Astrocyte of the spinal cord (primary cell): ENCODE measurements at places on chromosomes 16 and 17.

DNA sequence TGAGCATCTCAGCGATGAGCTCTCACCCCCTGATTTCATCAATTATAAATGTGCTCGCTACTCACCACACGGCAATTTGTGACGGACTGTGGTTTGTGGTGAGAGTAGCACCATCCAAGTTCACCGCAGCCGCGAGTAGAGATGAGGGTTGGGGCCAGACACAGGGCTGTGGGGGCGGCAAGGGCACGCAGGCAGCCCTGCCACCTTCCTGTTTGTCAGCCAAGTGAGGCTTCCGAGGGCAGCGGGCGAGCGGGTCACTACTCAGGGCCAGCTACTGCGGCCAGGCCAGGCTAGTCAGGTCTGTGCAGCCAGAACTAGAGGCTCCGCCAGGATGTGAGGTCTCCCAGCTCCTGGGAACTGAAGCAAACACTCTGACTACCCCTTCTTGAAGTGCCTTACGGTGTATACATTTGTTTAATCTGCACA, 39.6 kb upstream of the MEOX1 start:
- peak; percentile 81 for DNase-seq

- peak; percentile 76 for DNase-seq
Observed at GRCh38 chr17:81991684-81992305, 14.4 kb downstream of the ASPSCR1 start.

DNA sequence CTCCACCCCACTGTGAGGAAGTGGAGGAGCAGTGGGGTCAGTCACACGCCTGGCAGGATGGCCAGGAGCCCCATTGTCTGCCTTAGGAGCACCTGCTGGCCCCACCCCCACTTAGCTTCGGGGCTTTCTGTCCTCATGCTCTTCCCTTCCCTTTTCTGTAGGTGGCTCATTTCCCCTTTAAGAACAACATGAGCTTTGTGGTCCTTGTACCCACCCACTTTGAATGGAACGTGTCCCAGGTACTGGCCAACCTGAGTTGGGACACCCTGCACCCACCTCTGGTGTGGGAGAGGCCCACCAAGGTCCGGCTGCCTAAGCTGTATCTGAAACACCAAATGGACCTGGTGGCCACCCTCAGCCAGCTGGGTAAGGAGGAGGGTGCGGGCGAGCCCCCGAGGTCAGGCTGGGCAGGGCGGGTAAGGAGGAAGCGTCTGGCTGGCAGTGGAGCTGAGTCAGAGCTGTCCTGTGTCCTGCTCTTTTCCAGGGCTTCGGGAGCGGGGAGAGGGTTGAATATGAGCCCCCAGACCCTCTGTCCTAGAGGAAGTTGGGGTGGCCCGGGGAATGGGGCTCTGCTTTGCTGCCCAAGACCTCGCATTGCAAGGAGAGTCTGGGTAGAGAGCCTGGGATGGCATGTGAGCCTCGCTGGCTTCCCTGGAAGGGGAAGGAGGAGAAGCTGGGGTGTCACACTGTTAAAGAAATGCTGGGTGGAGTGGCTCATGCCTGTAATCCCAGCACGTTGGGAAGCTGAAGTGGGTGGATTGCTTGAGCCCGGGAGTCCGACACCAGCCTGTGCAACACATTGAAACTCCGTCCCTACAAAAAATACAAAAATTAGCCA, 9.2 kb upstream of the SERPINF1 start:
- no peak for DNase-seq

DNA sequence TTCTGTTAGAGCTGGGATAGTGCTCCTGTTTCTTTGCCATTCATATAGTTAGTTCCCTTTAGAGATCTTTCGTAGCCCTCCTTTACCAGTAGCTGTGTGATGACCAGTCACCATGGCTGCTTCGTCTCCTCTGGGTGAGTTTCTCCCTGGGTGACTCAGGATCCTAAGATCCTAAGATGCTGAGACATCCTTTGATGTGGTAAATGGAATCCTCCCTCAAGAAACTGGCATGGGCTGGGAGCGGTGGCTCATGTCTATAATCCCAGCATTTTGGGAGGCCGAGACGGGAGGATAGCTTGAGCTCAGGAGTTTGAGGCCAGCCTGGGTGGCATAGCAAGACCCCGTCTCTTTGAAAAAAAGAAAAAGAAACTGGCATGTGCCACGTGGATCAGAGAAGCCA, 5.9 kb downstream of the PHAF1 start:
- peak; percentile 84 for DNase-seq

DNA sequence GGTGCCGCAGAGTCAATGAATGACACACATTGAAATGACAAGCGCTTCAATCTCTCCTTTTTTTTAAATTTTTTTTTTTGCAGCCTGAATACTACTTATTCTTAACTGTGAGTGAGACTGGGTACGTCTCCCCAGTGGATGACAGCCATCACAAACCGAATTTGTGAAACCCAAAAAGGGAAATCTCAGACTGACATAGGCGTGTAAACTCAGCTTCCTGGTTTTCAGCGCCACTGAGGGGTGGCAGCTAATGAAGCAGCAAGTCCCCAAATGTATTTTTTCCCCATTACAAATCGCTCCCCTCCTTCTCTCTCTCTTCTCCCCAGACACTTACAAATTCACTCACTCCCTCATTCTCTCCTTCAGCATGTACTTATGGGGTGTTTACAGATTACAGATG, 196.0 kb downstream of the MAF start:
- no peak for DNase-seq

GRCh38 chr16:75527825-75528299, 8.0 kb downstream of the CHST5 start:
- DNase-seq, result no peak

GRCh38 chr17:70520447-70520846, 351.1 kb downstream of the KCNJ2 start:
- DNase-seq, result no peak

GRCh38 chr17:18191236-18191667, 7.6 kb downstream of the ALKBH5 start:
- DNase-seq, result peak; percentile 17

DNA sequence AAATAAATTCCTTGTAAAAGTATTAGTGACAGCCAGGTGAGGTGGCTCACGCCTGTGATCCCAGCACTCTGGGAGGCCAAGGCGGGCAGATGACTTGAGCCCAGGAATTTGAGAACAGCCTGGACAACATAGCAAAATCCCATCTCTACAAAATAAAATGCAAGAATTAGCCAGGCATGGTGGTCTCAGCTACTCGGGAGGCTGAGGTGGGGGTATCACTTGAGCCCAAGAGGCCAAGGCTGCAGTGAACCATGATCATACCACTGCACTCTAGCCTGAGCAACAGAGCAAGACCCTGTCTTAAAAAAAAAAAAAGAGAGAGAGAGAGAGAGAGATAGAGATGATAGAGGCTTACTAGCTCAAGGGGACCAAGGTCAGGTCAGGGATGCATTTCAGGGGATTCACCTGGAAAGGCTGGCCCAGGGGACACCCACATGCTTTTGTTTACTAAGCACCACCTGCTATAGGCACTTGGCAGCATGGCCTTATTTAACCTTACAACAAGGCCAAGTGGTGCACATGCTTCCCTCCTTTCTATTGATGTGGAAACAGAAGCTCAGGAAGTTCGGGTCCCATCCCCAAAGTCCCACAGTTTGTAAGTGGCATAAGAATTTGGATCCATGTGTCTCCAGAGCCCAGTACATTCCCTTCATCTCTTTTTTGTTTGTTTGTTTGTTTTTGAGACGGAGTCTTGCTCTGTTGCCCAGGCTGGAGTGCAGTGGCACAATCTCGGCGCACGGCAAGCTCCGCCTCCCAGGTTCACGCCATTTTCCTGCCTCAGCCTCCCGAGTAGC, 12.4 kb upstream of the SRCIN1 start:
- DNase-seq, result no peak

DNA sequence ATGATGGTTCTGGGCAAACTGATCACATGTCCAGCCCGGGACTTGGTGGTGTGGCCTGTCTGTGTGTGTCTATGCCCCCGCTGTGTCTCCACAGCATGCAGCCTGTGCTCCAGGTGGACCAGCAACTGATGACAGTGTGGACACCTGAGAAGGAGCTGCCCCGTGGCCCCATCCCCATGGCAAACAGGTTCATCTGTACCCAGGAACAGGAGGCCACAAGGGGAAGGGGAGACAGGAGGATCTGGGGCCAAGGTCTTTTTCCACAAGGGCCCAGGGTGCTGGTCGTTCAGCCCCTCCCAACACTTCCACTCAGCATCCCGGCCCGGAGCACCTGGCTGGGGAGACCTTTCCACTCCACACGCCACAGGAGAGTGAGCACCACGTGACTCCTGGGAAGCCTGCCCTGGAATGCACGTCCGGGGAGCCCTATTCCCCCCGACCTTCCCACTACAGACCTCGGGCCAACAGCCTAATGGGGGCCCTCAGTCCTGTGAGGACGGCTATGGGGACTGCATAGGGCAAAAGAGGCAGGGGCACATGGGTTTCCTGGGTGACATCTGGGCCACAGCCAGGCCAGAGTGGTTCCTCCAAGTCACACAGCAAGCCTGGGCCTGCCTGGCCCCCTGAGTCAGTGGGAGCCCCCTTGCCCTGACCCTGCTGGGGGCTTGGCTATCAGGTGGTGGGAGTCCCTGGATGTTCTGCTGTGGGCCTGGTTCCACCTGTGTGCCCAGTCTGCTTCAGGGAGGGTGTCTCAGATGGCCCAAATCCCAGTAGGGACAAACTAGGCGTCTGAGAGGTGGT, 20.8 kb upstream of the NXPH3 start:
- DNase-seq, result no peak

DNA sequence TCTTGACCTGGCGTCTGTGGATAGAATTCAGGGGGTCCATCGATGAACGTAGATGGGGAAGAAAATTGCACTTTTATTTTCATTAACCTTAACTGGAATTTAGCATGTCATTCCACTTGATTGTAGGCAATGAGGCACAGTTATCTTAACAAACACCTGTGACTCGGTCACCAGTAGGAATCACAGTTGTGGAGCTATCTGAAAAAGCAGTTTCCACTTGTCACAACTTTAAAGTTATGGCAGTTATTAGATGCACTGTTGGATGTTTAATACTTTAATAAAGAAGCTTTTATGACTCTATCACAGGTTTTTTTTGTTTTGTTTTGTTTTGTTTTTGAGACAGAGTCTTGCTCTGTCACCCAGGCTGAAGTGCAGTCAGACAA, 83.7 kb upstream of the LGALS9 start:
- DNase-seq, result no peak
